Mucosa of gallbladder (tissue), 1 donor: ENCODE measurements at places on chromosomes 3 and 15.

DNA sequence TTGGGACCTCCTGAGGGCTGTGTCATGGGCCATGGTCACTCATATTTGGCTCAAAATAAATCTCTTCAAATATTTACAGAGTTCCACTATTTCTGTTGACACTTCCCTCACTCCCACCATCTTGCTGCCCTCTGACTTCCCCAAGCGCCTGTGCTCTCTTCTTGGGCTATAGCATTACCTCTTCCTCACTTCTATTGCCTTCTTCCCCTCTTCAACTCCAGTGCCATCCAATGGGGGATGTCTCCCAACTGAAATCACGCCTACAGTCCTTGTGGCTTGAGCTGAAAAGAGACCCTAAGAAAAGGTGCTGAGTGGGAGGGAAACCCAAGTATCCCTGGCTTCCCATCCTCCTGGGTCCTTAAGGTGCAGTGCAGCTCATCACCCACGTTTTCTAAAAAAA lies 21.8 kb downstream of the UMPS start:
- no peak for DNase-seq

DNA sequence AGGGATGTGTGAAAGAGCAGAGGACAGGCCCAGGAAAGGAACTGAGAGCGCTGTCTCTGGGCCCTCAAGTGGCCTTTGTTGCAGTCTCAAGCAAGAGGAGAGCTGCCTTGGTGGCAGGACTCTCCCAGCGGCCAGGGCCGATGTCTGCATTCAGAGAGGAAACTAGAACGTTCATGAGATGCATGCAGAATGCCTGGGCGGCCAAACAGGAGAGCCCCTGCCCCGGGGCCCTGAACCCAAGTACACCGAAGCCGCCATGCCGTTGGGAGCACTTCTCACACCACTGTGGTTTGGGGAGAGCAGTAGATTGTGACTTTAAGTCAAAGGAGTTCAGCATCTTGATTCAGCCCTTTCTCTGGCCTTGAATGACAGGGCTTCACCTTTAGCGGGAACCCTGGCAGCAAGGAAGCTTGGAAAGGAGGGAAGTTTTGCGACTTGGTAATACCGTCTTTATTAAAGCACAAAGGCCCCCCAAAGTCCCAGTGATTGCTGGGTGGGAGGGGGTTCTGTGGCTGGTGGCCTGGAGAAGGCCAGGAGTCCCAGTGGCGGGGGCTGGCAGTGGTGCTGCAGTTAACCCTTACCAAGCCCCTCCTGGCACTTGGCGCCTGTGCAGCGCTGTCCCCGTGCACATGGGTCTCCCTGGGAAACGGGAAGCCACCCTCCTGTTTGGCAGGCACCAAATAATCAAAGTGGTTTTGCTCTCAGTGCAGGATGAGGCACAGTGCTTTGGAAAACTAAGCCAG lies 36.2 kb downstream of the SLC6A11 start:
- no peak for DNase-seq

DNA sequence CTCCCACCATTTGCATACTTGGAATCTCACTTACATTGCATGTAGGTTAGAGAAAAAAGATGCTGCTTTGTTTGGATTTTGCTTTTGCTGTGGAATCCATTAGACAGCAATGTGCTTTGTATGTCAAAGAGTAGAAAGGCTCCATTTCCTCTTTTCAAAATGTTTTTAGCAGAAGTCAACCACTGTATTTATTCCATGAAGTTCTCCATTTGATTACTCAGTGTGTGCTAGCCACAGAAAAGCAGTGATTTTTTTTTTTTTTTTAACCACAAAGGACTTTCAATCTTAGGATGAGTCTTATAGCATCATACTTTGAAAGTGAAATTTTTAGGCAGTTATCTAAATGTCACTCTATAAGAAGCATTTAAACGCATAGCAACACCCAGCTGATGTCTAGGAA lies 285.0 kb upstream of the ADAMTS9 start:
- no peak for DNase-seq

DNA sequence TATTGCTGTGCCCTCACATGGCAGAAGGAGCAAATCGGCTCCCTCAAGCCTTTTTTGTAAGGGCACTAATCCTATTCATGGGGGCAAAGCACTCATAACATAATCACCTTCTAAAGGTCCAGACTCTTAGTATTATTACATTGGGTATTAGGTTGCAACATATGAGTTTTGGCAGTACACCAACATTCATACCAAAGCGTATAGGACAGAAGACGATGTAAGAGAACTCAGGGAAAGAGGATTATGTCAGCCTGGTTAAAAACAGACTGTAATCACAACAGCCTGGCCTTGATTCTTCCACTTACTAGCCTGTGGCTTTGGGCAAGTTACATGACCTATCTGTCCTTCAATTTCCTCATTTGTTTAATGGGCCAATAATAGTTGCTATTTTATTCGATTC lies 828.5 kb upstream of the NECTIN3 start:
- DNase-seq: no peak

- no peak for DNase-seq
These were observed 20.4 kb upstream of the AP3B2 start for GRCh38 chr15:82730022-82730530.

DNA sequence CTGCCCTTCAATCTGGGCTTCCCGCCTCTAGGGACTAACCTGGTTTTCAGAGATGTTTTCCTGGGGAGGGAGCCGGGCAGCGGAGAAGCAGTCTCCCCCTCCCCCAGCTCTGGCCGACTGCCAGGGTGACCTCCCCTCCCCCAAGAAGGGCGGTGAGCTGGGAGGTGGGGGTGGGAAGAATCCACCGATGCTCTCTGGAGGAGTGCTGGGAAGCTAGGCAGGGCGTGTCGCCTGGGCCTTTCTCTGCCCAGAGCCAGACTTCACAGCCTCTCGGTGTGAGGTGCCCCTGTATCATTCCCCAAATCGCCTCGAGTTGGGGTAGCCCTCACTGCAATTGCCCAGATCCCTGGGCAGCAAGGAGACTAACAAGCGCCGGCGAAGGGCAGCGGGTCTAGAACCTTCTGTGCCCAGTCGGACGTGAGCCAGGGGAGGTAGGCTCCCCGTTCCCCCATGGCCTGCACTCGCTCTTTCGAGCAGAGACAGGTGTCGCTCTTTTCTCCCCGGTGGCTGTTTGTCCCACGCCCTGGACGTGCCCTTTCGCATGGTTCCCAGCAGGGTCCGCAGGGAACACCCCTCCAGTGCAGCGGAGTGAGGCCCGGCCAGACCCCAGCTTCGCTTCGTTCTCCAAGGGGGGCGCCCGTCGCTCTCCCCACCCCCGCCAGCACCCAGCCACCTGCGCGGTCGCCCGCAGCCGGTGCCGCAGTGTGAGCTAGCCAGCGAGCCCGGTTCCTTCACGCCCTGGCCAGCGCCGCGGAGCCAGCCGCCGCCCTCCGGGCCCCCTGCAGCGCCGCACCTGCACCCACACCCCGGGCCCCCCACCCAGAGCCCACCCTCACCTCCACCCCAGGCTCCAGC lies 1.1 kb downstream of the RAB6B start:
- DNase-seq: no peak

DNA sequence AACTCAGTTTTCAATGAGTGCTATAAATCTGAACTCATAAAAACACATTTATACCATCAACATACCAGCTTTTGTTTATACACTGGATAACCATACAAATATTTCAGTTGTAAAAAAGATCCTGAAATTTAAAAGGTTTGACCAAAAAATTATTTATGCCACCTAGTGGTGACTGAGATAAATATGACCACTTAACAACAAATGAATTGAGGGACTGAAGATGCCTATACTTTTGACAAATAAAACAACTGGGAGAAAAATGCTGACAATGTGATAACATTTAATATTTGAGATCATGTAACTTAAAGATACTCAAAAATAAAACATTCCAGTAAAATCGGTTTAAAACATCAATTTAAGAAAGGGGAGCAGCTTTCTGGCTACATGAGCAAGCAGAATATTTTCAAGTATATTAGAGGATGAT lies 30.4 kb downstream of the ATG3 start:
- no peak for DNase-seq

- DNase-seq: no peak
These were observed 2.0 kb downstream of the TMEM158 start for GRCh38 chr3:45223889-45224727.

GRCh38 chr3:63585927-63586326 lies 66.5 kb upstream of the SNTN start:
- DNase-seq: no peak
